Ammon's horn (tissue), 1 donor: ENCODE measurements at places on chromosomes 5 and 9.

- no peak for DNase-seq
Observed at GRCh38 chr9:122173670-122174069, 14.0 kb downstream of the MORN5 start.

DNA sequence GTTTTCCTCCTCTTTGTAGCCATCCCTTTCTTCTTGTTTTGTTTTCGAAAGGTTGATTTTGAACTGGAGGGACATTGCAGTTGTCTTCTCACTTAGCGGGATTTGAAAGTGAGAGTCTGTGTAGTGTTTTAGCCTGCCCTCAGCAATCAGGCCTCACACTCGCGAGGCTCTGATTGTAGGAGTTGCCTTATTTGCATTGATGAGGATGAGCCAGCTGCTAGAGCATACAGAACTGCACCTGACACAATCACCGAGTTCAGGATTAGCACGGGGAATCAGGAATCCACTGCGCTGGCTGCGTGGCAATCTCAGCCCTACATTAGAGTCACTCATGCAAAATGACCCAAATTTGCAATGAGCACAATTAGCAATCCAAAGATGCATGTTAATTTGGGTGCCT lies 122.5 kb upstream of the TMEM161B start:
- peak; percentile 68 for DNase-seq

- DNase-seq, result peak; percentile 4
Observed at GRCh38 chr9:73869264-73869663, 627.9 kb upstream of the RORB start.

- DNase-seq, result no peak
Observed at GRCh38 chr9:121298016-121298538, 30.1 kb downstream of the GSN start.

DNA sequence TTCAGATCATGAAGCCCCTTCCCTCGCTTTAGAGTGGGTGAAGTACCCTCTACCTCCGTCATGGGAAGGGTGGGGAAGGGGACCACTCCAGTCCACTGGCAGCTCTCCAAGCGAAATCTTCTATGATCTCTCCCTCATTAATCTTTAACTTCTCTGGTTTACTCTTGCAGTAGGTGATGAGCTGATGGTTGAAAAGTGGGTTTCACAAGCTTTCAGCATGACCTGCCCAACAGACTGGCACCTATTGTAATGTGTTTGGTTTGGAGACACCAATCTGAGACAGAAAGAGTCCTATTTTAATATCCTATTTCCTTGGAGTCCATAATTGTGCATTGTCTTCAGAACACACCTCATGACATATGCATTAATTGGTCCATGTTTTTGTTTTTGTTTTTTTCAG lies 70.8 kb upstream of the TGFBR1 start:
- no peak for DNase-seq

DNA sequence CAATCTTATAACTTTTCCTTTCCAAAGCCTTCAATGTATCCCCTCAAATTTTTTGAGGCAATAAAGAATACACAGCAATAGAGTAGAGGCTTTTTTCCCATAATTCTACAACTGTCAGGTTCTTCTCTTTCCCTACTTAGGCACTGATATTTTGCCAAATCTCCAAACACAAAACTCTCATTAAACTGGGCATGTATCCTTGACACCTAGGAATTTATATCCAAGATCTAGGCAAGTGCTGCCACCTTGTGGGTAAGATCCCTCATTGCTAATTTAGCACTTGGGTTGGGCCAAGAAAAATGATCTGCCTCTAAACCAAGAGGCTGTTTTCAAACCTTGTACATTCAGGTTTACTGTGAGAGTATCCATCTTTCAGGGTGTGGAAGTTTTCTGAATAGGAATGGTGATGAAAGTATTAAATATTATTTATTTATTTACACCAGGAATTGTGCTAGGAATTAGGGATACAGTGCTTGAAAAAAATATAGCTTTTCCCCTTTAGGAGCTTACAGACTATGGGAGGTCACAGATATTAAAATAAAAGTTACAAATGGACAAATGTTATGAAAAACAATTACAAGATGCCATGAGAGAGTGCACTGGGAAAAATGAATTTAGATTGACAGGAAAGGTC lies 17.6 kb downstream of the TSTD2 start:
- peak; percentile 85 for DNase-seq

DNA sequence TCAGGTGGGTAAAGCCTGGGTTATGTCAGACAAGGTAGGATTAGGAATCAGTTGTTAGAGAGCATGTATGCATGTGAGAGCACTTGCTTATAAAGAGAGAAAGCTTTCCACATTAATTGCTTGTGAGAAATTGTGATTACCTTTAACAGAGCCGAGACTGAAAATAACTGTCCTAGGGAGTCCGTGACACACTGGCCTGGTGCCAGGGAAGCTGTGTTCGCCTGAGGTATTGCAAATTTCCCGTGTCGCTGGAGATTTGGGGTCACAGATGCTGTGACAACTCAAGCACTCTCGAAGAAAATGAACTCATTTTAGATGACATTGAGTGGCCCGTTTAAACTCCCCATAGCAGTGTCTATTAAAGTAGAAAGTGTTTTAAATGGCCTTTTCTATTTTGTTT lies 9.6 kb downstream of the SLC1A1 start:
- DNase-seq, result no peak

- no peak for DNase-seq
Observed at GRCh38 chr5:113178073-113178779, 201.6 kb downstream of the DCP2 start.

- no peak for DNase-seq
Observed at GRCh38 chr5:9363026-9363425, 182.8 kb downstream of the SEMA5A start.

DNA sequence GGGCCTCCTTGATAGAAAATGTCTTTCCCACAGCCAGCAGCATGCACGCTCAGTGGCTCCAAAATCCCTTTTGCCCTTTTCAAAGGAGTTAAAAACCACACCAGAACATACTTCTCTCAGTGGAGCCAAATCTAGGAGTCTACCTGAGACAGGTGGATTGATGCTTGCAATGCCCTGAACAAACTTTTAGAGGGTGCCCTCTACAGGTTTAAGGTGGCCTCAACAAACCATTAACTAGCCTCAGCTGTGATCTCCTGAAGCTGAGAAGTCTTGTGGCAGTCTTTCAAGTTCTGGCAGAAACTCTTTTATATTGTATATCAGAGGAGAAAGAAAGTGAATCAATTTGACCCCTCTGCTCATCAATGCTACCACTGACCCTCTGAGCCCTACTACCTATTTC lies 125.4 kb downstream of the MED27 start:
- no peak for DNase-seq

- DNase-seq, result no peak
Observed at GRCh38 chr5:142634216-142635011, 51.5 kb downstream of the FGF1 start.

DNA sequence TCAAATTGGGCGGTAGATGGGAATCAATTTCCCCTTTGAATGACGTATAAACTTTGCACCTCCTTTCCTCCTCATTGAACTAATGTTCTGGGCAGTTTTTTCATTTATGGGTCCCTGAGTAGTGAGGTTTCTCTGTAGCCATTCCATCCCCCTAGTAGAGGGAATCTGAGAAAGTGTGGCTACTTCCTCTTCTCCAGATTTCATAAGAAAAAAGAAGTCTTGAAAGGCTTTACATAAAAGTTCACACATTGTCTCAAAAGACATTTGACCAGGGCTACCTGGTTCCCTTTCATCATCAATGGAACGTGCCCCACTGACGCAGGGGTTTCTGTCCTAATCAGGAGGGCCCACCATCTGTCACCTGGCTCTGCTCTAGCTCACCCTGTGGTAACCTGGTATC lies 57.3 kb downstream of the CTSL start:
- no peak for DNase-seq

DNA sequence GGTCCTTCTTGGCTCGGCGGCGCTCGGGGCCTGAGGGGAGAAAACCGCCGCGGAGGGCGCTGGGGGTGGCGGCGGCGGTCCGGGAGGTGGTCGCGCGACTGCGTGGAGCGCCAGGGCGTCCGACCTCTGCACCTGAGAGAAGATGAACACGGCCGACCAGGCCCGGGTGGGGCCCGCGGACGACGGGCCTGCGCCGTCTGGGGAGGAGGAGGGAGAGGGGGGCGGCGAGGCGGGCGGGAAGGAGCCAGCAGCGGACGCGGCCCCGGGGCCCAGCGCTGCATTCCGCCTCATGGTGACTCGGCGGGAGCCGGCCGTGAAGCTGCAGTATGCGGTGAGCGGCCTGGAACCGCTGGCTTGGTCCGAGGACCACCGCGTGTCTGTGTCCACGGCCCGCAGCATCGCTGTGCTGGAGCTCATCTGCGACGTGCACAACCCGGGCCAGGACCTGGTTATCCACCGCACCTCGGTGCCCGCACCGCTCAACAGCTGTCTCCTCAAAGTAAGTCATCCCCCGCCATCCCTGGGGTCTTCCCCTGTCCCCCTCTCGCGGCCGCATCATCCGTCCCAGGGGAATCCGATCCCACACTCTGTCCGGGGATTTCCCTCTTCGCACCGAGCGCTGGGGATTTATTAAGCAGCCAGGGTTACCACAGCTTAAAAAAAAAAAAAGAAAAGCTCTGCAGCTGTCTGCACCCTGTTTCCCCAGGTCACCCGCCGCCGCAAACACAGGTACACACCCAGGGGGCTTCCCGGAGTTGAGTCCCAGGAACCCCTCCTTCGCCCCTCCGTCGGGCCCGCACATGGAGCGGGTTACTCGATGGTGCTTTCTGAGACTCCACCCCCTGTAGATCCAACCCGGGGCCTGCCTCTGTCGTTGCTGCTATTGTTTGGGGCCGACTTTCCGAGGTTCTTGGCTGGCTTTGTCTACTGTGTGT lies at the start of gene GTF3C4:
Gene GTF3C4, plus strand, starts transcription at position 8 of the 935 bp plus-strand sequence. Its CDS starts 135 bp downstream, at position 143.
- no peak for DNase-seq

DNA sequence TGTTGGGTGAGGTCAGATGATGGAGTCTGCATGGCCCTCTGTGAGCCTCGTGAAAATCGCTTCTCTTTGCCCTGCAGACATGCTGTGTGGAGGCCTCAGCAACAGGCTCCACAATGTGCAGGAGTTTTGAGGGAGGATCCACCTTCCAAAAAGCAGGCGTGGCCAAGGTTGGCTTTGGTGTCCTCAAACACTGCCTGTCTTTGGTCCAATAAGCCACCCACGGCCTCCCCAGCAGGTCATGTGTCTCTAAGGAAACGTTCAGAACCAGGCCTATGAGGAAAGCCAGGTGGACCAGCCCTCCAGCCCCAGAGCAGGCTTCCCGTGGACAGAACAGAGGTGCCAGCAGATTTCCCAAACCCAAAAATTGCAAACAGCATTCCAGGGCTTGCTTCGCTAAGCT lies 340.7 kb upstream of the IRX2 start:
- no peak for DNase-seq

- no peak for DNase-seq
Observed at GRCh38 chr9:127848756-127849504, 5.5 kb downstream of the ENG start.

- DNase-seq, result no peak
Observed at GRCh38 chr9:101369286-101369685, 15.5 kb downstream of the BAAT start.

DNA sequence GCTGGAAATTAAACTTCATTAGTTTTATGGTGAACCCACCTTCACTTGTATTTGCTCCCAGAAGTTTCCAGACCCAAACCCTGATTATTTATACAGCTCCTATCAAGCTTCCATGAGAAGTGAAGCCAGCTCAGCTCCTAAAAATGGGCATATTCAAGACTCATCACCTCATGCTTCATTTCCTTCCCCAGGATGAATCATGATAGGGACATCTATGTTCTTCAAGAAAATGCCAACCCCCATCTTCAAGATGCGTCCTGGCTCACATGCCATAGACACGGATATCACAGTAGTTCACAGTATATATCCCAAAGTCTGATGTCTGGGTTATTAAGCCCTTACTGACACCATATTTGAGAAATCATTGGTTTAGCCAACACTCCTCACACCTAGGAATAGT lies 217.6 kb downstream of the NPR3 start:
- DNase-seq, result no peak

GRCh38 chr9:72615931-72616330 lies 94.5 kb downstream of the TMC1 start:
- no peak for DNase-seq

DNA sequence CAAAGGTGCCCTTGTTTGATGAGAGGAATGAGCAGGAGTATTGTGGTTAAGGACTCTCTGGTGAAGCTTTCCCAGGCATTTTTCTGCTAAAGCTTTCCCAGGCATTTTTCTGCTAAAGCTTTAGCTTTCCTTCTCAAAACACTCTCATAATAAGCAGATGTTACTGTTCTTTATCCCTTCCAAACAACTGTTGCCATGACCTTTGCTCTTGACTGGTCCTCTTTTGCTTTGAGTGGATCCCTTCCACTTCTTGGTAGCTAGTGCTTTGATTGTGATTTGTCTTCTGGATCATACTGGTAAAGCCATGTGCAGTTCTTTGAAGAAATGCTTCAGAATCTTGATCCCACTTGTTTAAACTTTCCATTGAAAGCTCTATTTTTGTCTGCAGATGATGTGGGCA lies 85.8 kb downstream of the GPBP1 start:
- DNase-seq, result no peak

DNA sequence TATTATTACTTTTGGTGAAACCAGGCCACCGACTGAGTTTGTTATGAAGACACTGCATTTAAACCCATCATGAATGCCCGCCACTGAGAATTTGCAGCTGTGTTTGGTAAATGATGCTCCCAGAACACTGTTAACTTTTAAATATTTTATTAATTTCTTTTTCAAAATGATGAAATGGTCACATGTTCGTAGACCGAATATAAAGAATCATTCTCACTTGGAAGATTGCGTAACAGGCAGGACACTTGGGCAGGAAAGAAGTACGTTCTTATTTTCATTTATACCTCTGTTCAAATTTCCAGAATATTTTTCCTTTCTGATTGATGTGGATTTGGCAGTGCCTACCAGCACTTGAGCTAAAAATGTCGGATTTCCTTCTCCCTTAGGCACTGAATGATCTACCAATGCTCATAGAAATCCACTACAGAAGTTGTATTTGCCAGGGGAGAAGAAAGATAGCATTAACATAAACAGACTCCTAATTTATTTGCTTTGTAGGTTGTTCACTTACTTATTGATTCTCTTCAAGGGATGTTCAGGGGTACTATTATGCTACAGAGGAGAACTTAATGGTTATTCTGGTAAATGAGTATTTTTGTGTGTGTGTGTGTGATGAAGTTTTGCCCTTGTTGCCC lies 13.8 kb downstream of the CYFIP2 start:
- DNase-seq, result no peak

DNA sequence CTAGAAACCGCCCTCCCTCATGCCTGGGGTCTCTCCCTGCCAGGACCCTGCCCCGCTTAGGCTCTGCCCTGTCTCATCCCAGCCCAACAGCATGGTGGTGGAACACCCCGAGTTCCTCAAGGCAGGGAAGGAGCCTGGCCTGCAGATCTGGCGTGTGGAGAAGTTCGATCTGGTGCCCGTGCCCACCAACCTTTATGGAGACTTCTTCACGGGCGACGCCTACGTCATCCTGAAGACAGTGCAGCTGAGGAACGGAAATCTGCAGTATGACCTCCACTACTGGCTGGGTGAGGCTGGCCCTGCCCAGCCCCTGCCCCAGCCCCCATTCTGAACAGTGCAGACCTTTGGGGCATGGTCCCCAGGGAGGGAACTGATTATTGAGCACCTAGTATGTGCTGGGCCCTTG lies 33.9 kb downstream of the GSN start:
- DNase-seq, result no peak

DNA sequence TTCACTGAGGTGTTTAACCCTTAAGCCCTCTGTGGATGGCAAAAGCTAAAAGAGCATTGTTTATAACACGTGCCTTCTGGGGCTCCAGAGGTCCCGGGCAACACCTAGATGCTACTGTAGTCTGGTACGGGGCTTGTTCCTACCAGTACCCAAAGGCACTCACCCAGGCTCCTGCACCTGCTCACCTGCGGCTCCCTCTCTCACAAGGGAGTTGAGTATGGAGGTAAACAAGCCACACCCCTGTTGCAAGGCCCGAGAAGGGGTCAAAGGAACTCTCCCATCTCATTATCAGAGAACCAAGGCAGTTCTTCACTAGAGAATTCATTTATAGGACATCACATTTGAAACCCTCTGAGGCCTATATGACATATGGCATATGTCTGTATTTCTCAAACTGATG lies 53.4 kb upstream of the IL6ST start:
- DNase-seq, result no peak
